ENCODE measurements at places on chromosomes 7 and 10.

DNA sequence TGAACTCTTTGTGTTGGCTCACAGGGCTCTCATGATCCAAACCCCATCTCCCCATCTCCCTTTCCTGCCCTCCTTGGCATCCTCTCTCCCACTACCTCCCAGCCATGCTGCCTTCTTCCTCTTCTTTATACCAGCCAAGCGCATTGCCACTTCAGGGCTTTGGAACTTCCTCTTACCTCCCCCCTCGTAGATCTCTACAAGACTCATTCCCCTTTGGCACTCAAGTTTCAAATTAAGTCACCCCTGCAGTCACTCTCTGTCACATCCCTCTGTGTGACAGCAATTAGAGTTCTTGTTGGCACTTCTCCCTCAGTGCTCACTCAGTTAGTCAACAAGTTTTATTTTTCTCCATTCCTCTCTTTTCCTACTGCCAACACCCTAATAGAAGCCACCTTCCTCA is 20.8 kb upstream of the NRP1 start:
- no peak for DNase-seq

DNA sequence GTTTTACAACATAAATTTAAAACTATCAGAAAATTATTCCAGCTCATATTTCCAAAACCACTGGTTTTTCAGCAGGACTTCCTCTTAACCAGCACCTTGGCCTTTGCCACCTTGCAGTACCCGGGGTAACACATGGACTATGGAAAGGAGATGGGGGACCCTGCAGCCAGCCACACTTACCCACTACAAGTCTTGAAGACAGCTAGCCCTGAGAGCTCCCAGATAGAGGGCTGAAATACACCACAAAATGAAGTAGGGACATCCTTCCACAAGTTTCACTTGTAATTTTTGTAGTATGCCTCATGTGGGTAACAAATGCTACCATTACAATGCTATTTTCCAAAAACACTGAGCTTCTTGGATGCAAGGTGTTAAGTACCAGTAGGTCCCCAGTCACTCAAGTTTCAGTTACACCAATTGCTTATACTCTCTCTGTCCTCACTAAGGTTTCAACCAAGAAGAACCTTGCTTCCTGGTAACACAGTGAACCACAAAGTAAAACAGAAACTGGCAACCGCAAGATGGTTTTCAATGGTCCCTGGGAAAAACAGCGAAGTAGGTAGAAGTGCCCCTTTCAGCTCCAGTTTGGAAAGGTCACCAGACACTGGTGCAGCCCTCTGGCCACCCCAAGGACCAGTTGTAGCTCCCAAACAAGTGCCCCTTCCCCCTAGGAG is 110.9 kb downstream of the SGMS1 start:
- no peak for DNase-seq

DNA sequence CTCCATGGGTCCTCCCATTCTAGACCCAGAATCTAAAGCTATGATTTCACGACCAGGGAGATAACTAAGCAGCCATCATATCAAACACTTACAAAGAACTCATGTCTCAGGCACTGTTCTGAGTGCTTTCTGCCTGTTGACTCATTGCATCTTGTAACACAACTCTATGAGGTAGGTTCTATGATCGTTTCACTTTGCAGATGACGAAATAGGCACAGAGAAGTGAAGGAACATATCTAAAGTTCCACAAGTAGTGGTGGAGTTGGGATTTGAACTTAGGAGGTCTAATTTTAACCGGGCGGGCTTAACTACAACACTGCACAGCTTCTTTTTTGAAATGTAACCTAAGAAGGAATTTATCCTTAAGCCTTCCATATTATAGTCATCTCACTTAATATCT is 2.9 kb downstream of the RBP4 start:
- DNase-seq, result no peak

- DNase-seq, result peak; percentile 76
Observed at GRCh38 chr10:22086730-22087401, 83.3 kb upstream of the DNAJC1 start.

DNA sequence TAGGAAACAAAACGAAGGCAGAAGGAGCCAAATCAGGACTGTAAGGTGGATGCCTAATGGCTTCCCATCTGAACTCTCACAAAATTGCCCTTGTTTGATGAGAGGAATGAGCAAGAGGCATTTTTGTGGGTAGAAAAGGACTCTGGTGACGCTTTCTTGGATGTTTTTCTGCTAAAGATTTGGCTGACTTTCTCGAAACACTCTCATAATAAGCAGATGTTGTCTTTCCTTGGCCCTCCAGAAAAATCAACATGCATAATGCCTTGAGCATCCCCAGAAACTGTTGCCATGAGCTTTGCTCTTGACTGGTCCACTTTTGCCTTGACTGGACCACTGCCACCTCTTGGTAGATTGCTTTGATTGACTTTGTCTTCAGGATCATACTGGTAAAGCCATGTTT is 13.5 kb downstream of the PTPN12 start:
- DNase-seq, result no peak

DNA sequence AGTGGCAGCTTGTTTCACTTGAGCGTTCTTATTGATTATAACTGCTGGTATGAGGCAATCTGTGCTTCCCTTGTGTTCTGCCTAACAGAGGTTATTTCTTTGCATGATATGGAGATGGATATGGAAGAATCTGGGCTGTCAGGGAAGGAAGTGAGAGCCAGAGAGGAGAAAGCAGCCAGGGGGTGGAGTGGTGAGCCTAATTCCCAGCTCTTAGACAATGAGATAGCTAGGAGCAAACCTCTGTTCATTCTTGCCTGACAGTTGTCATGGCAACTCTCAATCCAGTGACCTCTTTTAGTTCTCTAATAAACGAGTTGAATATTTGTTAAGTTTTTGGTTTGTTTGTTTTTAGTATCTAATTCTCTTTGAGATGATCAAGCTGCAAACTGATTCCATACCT is 214.3 kb downstream of the NRG3 start:
- no peak for DNase-seq

DNA sequence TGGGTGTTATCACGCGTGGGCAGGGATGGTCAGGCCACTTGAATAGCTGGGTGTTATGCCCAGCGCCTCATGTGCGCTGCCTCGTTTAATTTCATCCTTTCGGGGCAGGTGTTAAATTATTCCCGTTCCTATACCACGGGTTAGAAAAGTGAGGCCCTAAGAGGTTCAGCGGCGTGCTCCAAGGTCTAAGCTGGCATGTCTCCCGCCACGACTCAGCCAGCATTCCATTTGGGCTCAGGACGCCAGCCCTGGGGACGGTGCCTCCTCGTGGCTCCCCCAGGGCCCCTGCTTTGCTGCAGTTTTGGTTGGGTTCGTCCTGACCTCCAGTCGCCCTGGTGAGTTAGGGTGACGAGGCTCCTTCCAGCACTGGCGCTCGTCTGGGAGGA is 124.5 kb downstream of the TRRAP start:
- DNase-seq, result peak; percentile 23

DNA sequence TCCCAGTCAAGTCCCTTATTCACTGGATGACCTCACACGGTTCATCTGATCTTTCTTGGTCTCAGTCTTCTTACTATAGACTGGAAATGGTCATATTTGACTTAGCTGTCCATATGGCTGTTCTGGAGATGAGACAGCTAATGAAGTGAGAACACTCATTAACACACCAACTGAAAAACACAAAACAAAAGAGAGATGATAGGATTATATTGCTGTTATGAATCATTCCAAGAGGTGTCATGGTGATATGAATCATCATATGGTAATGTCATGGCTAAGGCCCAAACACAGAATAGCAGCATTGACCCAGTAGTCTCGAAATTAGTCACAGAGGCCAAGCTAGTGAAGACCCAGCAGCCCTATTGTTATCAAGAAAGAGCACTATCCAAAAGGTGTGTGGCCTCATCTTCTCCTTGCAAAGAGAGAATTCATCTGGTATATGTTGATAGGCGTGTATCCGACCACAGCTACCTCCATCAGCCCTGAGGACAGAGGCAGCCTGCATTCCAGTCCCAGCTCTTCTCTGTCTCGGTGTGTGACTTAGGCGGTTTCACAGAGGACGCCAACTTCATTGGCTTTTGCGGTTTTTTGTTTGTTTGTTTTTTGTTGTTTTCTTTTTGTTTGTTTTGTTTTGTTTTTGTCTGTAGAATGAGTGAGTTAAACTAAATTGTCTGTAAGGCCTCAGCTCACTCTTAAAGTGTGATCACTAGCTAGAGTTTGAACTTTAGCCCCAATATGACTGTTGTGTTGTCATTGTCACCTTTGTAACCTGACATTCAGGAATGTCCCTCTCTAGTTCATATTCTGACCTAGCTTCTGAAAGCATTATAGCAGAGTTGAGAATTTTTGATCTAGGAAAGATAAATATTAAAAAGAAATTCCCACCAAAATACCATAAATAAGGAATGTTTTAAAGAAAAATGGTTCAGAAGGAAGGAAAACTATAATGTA is 97.4 kb upstream of the PDCD4 start:
- DNase-seq, result no peak

GRCh38 chr7:92325173-92325572 is 79.4 kb downstream of the ANKIB1 start:
- no peak for DNase-seq

DNA sequence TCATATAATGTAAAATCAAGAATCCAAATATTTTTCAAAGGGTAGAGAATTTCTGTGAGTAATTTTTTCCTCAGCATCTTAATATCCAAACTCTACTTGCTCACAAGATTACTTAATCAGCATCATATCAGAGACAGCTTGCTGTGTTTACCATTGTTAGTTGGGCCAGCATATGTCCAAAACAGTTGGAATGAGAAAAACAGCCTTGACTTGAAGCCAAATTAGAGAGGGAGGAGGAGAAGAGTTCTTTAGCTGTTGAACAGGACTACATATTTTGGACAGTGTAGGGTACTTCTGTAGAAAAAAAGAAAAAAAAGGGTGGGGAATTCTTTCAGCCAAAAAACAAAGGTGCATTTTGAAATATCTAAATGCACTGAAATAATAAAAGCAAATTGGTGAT is 69.8 kb downstream of the HDAC9 start:
- no peak for DNase-seq

DNA sequence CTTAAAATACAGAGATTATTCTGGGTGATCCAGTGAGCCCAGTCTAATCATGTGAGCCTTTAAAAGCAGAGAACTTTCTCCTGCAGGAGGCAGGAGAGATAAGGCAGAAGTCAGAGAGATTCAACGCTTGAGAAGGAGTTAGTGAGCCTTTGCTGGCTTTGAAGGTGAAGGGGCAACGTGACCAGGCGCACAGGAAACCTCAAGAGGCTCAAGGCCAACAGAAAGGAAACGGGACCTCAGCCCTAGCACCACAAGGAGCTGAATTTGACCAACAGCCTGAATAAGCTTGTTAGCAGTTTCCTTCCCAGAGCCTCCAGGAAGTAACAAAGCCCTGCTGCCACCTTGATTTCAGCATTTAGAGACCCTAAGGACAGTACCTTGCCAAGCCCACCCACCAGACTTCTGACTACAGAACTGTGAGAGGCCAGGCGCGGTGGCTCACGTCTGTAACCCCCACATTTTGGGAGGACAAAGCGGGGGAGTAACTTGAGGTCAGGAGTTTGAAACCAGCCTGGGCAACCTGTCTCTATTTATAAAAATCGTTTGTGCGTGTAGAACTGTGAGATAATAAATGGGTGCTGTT is 87.3 kb upstream of the KAT6B start:
- no peak for DNase-seq

DNA sequence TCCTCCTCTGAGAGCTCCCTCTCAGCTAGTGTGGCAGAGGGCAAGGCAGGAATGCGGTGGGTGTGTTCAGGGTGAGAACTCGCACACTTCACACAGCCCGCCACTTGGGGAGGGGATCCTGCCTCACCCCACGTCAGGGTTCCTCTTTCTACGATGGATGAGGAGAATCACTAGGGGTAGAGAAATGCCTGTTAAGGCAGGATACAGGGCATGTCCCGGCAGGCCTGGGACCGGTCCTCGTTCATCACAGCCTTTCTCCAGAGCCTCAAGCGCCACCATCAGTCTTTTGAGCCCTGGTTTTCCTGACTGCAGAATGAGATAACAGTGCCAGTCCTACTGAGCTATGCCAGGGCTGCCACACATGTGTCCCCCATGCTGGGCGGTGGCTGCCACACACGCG is 546.7 kb upstream of the ADARB2 start:
- DNase-seq, result no peak

DNA sequence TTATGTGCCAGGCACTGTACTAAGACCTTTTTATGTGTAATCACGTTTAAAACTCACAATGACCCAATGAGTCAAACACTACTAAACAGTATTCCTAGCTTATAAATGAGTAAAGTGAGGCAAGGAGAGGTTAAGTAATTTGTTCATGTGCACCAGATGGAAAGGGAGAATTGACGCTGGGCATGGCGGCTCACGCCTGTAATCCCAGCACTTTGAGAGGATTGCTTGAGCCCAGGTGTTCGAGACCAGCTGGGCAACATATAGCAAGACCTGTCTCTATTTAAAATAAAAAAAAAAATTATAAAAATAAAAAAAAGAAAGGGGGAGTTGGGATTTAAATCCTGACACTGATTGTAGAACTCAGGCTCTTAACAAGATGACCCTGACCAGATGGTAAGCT is 46.7 kb upstream of the DLG5 start:
- no peak for DNase-seq

DNA sequence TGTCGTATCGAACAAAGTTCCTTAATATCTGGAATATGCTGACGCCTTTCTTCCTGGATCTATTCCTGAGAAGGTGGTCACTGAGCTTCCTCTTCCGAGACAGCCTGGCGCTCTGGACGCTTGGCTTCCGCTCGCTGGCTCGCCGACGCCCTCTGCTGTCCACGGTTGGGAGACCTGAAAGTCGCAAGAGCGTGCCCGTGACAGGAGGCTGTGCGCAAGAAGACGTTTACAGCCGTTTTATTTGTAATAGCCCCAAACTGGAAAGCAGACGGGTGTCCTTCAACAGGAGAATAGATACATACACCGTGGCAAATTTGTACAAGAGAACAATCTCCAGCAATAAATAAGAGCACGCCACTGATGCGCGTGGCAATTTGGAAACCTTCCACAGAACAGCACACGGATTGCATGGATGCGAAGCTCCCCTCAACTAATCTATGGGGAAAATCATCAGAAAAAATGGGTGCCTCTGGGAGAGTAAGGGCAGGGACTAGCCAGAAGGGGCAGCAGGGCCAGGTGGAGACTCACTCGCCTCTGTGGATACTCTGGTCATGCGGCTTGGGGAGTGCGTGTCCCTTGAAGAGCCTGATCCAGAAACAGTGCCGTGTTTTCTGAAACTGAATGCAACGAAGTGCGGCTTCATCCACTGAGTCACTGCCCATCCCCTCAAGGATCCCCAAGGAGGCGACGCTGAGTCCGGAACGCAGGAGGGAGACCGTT is 41.5 kb upstream of the BNIP3 start:
- DNase-seq, result peak; percentile 90

DNA sequence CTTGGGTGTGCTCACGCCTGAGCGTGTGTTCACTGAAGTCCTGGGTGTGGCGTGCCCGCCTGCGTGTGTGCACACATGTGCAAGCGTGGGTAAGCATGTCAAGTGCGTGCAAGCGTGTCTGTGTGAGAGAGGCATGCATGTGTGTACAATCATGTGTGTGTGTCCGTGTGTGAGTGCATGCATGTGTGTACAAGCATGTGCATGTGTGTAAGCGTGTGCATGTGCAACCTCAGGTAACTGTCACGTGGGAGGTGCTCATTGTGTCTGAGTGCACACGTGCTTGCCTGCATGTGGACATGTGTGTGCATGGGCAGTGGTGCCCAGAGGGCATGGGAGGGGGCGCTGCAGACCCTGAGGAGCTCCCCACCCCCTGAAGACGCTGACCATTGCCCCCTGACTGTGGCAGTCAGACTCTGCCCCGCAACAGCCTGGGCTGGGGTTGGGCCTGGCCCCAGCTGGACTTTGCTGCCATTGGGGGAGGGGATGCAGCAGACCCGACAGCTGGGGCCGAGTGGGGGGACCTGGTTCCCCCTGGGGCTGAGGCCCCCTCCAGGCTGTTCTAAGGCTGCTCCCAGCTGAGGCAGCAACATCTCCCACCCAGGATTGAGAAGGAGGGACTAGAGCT is 88.1 kb downstream of the UNCX start:
- no peak for DNase-seq

- DNase-seq, result no peak
Observed at GRCh38 chr10:86486856-86487255, 34.7 kb downstream of the WAPL start.

Measured in ureter (tissue), 1 donor.